ENCODE measurements at places on chromosomes 5 and 9.

DNA sequence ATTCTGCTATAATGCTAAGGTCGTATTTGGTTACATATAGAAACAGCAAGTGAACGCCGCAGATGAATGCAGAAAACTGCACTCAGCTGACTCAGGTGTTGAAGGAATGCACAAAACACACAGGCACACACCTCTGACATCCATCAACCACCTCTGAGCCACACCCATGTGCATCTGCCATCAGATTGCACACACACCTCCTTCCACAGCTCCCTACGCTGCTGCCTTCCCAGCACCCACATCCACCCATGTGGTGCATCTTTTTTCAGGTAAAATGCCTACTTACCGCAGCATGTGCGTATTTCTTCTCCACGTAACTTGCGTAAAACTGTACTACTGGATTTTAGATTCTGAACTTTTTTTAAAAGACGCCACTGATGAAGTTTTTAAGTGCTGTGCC lies 7.1 kb downstream of the STK10 start:
- no peak for DNase-seq

GRCh38 chr5:199197-199949 lies 8.1 kb downstream of the LRRC14B start:
- peak; percentile 7 for DNase-seq

- no peak for DNase-seq
These were observed 84.1 kb downstream of the ERBIN start for GRCh38 chr5:66010476-66010875.

DNA sequence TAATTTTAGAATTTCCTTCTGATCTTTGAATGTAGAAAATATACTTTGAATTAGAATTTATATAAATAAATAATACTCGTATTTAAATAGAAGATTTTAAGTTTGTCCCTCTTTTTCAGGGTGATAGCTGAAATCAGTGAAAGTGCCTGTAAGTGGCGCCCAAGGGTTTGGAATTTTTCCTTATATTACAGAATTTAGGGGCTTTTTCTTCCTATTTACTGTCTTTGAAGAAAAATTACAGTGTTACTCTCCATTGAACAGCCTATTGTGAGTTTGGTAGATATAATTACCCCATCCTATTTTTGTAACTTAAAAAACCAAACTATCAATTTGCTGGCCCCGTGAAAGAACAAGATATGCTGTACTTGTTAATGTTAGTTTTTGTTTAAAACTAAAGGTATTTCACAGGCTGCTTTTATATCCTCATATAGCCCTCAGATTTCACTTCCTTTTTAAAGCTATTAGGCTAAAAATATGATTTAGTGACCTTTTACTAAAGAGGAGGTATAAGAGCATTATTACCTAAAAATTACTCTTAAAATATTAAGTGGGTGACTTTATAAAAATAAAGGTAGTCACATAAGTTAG lies 3.2 kb downstream of the MAP3K1 start:
- no peak for DNase-seq

DNA sequence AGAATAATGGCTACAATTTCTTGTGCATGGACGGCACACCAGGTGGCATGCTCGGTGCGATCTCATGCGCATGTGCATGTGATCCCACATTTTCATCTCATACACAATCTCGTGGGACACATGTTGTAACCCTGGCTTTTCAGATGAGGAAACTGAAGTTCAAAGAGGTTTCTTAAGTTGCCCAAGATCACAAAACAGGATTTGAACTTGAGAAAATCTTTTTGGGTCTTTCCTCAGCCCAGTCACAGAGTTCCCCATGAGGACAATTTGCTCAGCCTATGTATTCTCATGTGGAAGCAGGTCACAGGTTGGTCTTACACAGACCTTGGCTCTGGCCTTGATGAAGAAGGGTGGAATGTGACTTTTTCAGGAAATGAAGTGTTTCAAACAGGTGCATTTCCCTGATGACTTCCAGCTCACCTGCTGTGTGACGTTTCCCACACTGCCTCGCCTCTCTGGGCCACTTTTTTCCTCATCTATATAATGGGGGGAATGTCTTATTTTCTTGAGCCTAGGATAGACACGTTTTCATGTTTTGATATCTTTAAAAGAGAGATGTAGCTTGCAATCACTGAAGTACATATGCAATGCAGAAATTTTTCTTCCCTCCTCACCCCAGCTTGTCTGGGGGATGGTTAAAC lies 7.1 kb upstream of the ORM1 start:
- no peak for DNase-seq

GRCh38 chr9:35859310-35859989 lies 10.8 kb downstream of the OR13J1 start:
- DNase-seq = no peak

- DNase-seq = peak; percentile 40
These were observed 76.8 kb downstream of the CFAP77 start for GRCh38 chr9:132486706-132487350.
